ENCODE measurements at places on chromosomes 2 and 18. TPM values are rescaled to one million over a fixed set of nuclear protein-coding genes. Genes with fewer than 3 reads are reported as not detected.

The DSG4 gene
- total RNA-seq = not detected

The PDIA6 gene
- 138 TPM for total RNA-seq

The TRABD2A gene
- 1.0 TPM for total RNA-seq

The PLGLB1 gene
- 2.1 TPM for total RNA-seq

The DPP10 gene
- total RNA-seq = 1.0 TPM

The EFHD1 gene
- total RNA-seq = 2.1 TPM

The WIPF1 gene
- total RNA-seq = 16.2 TPM

The PKDCC gene
- 89.2 TPM for total RNA-seq

The ZAP70 gene
- total RNA-seq = 3.1 TPM

The SERPINB5 gene
- not detected for total RNA-seq

The THSD7B gene
- 2.1 TPM for total RNA-seq

The WDR75 gene
- 40.7 TPM for total RNA-seq

The EEF1B2 gene
- 603 TPM for total RNA-seq

The MC2R gene
- not detected for total RNA-seq

The SALL3 gene
- total RNA-seq = not detected

The SERPINB3 gene
- not detected for total RNA-seq

The FER1L5 gene
- 0.52 TPM for total RNA-seq

The TUBA4B gene
- not detected for total RNA-seq

The CWC22 gene
- 13.6 TPM for total RNA-seq

The GFPT1 gene
- 30.8 TPM for total RNA-seq

The EPB41L3 gene
- 79.9 TPM for total RNA-seq

The SH3RF3 gene
- 2.1 TPM for total RNA-seq

The HEATR5B gene
- 41.2 TPM for total RNA-seq

The CPLX4 gene
- not detected for total RNA-seq

The ANKRD62 gene
- not detected for total RNA-seq

The CFC1 gene
- not detected for total RNA-seq

The DBI gene
- total RNA-seq = 76.7 TPM

The HMSD gene
- not detected for total RNA-seq

The UCN gene
- total RNA-seq = 1.0 TPM

The CCL20 gene
- total RNA-seq = not detected

The WDR35 gene
- total RNA-seq = 12.0 TPM

The SOX11 gene
- total RNA-seq = 18.3 TPM

The COL5A2 gene
- total RNA-seq = 404 TPM

The IL1F10 gene
- not detected for total RNA-seq

The CD207 gene
- total RNA-seq = under 0.01 TPM

The PROKR1 gene
- total RNA-seq = 0.52 TPM

The THADA gene
- 50.6 TPM for total RNA-seq
